Suprapubic skin (tissue), 4 donors: ENCODE measurements at places on chromosomes 5 and 9. TPM values are rescaled to one million over a fixed set of nuclear protein-coding genes. Genes with fewer than 3 reads are reported as not detected.

The INSL6 gene
- not detected for total RNA-seq

- no peaks in the 10 kb centered on the region for H3K27me3 ChIP-seq
- no peaks in the 10 kb centered on the region for H3K36me3 ChIP-seq
- no peak overlapping the region for H3K27ac ChIP-seq
- no peak overlapping the region for H3K4me3 ChIP-seq
- peaks cover 2% of the 10 kb centered on the region for H3K4me1 ChIP-seq
- DNase-seq, result no peak
Measured at GRCh38 chr9:126965541-126966428, 51.2 kb downstream of the RALGPS1 start.

GRCh38 chr5:154244476-154244875, 53.9 kb downstream of the GALNT10 start:
- H3K27ac ChIP-seq, result no peak overlapping the region
- H3K27me3 ChIP-seq, result no peaks in the 10 kb centered on the region
- no peaks in the 10 kb centered on the region for H3K4me1 ChIP-seq
- no peaks in the 10 kb centered on the region for H3K36me3 ChIP-seq

The PRDM9 gene
- total RNA-seq, result not detected

DNA sequence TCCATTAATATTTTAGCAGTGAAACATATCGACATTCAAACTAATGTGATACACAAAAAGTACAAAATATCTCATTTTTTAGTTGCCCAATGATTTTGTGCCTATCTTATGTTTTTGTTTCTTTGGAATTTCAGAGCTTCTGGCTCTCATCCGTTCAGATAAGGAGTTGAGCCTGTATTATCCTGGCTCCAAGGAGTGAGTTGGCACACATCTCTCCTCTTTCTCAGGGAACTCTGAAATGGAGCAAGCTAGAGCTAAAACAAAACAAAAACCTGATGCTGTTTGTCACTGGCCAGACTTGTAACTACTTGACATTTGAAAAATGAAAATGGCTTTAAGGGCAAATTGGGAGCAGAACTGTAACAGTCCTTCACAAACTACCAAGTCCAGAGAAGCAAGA, 131.3 kb upstream of the SLC28A3 start:
- no peak for DNase-seq
- no peaks in the 10 kb centered on the region for H3K4me1 ChIP-seq
- H3K27me3 ChIP-seq, result no peaks in the 10 kb centered on the region

The STPG3 gene
- not detected for total RNA-seq

The HACD4 gene
- 3.3 TPM for total RNA-seq

GRCh38 chr5:9713356-9713755, 83.2 kb upstream of the TAS2R1 start:
- H3K4me1 ChIP-seq, result no peaks in the 10 kb centered on the region
- H3K4me3 ChIP-seq, result no peak overlapping the region
- no peaks in the 10 kb centered on the region for H3K27me3 ChIP-seq
- DNase-seq, result no peak
- H3K27ac ChIP-seq, result no peak overlapping the region

DNA sequence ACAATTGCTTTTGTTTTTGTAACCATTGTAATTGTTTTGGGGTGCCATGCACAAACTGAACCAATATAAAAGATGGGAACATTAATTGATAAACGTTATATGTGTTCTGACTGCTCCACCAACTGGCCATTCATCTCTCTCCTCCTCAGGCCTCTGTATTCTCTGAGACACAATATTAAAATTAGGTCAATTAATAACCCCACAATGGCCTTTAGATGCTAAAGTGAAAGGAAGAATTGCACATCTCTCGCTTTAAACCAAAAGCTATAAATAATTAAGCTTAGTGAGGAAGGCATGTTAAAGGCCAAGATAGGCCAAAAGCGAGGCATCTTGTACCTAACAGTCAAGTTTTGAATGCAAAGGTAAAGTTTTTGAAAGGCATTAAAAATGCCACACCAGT, 448.4 kb upstream of the ITGA1 start:
- H3K27me3 ChIP-seq, result no peaks in the 10 kb centered on the region
- no peak for DNase-seq
- no peaks in the 10 kb centered on the region for H3K36me3 ChIP-seq
- no peak overlapping the region for H3K4me3 ChIP-seq

- H3K27ac ChIP-seq, result no peak overlapping the region
- H3K4me1 ChIP-seq, result peaks cover under 1% of the 10 kb centered on the region
- H3K4me3 ChIP-seq, result no peak overlapping the region
- H3K36me3 ChIP-seq, result peaks cover 24% of the 10 kb centered on the region
- no peak for DNase-seq
- peaks cover 24% of the 10 kb centered on the region for H3K27me3 ChIP-seq
Measured at GRCh38 chr9:78303377-78304062, 6.6 kb downstream of the PSAT1 start.

The FUBP3 gene
- 26.5 TPM for total RNA-seq

DNA sequence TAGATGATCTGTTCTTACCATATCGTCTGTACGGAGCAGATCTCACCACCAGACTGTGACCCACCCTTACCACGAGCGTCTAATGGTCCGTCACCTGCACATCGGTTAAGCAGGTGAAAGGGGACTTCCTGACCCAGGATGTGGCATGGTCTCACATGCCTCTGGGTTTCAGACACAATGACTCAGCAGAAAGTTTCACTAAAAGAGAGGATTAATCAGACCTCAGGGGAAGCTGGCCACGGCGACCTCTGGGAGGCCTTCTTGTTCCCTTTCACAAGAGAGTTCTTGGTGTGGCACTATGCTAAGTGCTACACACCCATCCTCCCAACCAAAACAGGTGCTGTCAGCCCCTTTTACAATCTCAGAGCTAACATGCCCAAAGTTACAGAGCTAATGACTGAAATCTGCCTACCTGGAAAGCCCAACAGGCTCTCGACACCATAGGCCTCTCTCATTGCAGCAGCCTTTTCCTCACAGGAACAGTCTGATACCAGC, 41.6 kb downstream of the ADAMTS12 start:
- no peak overlapping the region for H3K27ac ChIP-seq
- no peaks in the 10 kb centered on the region for H3K27me3 ChIP-seq
- H3K36me3 ChIP-seq, result no peaks in the 10 kb centered on the region
- no peak overlapping the region for H3K4me3 ChIP-seq

GRCh38 chr9:89021154-89021803, 30.0 kb downstream of the S1PR3 start:
- peak; percentile 75 for DNase-seq
- H3K27ac ChIP-seq, result peak overlapping the region; percentile 87
- no peak overlapping the region for H3K4me3 ChIP-seq
- H3K36me3 ChIP-seq, result no peaks in the 10 kb centered on the region

The SH2D3C gene
- total RNA-seq, result 8.9 TPM

DNA sequence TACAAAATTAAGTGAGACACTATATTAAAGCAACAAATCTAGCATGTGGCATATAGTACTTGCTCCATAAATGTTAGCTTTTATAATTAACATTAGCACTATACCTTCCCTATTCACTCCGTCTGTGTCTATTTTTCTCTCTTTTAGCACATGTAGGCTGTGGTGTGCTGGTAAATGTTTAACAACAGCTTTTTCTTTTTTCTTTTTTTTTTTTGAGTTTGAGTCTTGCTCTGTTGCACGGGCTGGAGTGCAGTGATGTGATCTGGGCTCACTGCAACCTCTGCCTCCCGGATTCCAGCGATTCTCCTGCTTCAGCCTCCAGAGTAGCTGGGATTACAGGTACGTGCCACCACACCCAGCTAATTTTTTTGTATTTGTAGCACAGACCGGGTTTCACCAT, 62.1 kb downstream of the SPRY4 start:
- no peak overlapping the region for H3K4me3 ChIP-seq
- H3K27ac ChIP-seq, result no peak overlapping the region
- no peak for DNase-seq
- H3K4me1 ChIP-seq, result no peaks in the 10 kb centered on the region

GRCh38 chr5:4882186-4882585, 257.9 kb upstream of the ADAMTS16 start:
- DNase-seq, result no peak
- H3K4me1 ChIP-seq, result no peaks in the 10 kb centered on the region
- H3K27me3 ChIP-seq, result no peaks in the 10 kb centered on the region
- no peaks in the 10 kb centered on the region for H3K36me3 ChIP-seq

DNA sequence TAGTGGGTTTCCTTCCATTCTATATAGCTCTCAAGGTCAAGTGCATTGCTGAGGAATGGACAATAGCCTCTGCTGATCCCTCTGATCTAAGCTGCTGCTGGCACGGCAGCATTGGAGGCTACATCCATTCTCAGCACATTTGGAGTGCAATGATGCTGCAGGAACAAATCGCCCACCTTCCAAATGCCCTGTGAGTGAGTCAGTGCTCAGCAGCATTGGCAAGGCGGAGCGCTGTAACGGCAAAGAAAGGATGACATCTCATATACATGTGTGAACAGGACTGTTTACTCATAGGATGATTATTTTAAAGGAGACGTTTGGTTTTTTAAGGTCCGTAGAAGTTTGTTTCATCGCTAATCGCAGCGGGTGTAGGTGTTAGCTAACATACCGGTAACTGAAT, 408.7 kb downstream of the ARHGEF28 start:
- DNase-seq, result no peak
- H3K4me3 ChIP-seq, result no peak overlapping the region
- H3K4me1 ChIP-seq, result peaks cover 14% of the 10 kb centered on the region
- peak overlapping the region; percentile 34 for H3K27ac ChIP-seq
- H3K36me3 ChIP-seq, result no peaks in the 10 kb centered on the region
- no peaks in the 10 kb centered on the region for H3K27me3 ChIP-seq

DNA sequence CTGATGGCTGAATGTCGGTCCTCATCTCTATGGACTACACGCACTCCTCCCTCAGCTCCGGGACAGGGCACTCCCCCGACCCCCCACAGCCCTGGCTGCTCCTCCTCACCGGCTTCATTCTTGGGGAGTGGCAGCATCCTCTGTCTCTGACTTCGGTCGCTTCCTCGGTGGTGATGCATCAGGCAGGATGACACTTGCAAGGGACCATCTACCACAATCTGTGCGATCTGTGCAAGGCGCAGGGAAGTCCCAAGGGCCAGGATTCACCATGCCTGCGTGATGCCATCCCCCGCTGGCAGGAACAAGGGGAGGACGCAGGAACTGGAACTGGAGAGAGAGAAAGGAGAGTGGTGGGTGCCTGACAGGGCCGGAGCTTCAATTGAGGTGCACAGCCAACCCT, 2.2 kb upstream of the CACNA1B start:
- no peak overlapping the region for H3K27ac ChIP-seq
- H3K4me1 ChIP-seq, result peaks cover 9% of the 10 kb centered on the region
- DNase-seq, result no peak
- H3K4me3 ChIP-seq, result no peak overlapping the region
- peaks cover 62% of the 10 kb centered on the region for H3K27me3 ChIP-seq
- no peaks in the 10 kb centered on the region for H3K36me3 ChIP-seq
